ENCODE measurements at places on chromosomes 4 and X.

- DNase-seq = no peak
Observed at GRCh38 chrX:109812236-109812635, 79.2 kb upstream of the ACSL4 start.

DNA sequence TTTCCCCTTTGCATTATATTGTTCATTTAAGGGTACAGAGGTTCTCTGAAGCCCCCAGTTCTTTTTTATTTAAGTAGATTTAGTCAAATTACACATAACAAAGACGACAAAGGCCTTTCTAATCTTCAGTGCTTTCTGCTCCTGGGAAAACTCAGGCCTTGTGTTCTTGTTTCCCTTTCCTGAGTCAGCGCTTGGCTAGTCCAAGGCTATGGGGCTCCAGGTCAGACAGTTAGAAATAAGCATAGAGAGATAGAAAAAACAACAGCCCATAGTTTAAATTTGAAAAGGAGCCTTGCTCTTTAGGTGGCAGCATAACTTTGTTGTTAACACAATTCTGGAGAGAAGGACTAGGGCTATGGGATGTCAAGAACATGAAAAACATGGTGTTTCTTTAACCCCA, 97.3 kb downstream of the PPP1R2C start:
- no peak for DNase-seq

DNA sequence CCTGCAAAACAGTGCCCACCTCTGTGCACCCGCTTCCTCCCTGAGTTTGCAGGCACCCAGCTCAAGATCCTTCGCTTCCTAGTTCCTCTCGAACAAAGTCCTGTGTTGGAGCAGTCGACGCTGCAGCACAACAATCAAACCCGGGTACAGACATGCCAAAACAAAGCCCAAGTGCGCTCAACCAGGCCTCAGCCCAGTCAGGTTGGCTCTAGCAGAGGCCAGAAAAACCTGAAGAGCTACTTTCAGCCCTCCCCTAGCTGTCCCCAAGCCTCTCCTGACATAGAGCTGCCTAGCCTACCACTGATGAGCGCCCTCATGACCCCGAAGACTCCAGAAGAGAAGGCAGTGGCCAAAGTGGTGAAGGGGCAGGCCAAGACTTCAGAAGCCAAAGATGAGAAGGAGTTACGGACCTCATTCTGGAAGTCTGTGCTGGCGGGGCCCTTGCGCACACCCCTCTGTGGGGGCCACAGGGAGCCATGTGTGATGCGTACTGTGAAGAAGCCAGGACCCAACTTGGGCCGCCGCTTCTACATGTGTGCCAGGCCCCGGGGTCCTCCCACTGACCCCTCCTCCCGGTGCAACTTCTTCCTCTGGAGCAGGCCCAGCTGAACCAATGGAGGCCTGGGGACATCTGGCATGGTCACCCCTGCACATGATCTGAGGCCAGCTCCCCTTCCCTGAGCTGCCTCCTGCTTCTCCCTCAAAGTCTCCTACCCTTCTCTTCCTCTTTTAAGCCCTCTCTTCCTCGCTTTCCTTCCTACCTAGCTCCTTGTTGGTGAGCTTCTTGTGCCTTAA, 6.9 kb downstream of the APEX2 start:
- DNase-seq = no peak

GRCh38 chr4:74675673-74676279, 118.5 kb downstream of the BTC start:
- DNase-seq = no peak

- DNase-seq = no peak
Observed at GRCh38 chr4:26152056-26152455, 168.8 kb upstream of the RBPJ start.

DNA sequence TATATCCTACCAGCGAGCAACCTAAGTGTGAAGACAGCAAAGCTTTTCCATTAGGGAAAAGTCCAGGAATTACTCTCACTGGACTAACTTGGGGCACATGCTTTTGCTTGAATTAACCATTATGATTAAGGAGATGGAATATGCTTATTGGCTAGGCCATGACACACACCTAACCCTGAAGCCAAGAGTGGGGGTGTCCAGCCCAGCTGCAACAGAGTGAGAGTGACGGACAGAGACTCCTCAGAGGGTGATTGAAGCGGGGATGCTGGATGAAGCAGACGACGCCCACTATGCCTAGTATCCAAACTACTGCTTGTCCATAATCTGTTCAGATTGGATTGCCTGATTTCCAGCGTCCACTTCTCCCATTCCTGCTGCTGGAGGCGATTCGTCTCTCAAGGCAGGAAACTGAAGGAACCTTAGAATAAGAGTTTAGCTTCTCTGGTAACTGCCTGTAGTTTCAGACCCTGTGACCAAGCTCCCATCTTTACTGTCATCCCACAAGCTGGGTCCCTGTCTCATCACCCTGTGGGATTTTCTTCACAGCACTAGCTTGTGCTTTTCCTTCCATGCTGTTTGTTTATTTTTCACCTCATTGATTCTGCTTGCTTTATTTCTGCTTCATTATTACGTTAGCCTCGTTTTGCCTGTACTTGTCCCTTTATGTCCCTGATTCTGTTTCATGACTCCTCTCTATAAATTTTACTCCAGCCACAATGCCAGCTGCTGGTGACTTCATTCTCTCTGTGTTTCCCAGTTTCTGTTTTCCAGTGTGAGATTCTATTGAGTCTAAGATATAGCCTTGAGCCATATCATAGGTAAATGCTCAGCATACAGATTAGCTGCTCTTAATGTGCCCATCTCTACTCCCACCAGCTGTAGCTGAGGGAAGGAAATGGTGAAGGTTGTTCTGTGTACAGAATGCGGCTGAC, 19.0 kb downstream of the FAM47E start:
- DNase-seq = no peak

GRCh38 chr4:185529413-185529812, 5.9 kb downstream of the PDLIM3 start:
- DNase-seq = no peak

GRCh38 chr4:10192331-10192730, 75.7 kb upstream of the WDR1 start:
- DNase-seq = no peak

DNA sequence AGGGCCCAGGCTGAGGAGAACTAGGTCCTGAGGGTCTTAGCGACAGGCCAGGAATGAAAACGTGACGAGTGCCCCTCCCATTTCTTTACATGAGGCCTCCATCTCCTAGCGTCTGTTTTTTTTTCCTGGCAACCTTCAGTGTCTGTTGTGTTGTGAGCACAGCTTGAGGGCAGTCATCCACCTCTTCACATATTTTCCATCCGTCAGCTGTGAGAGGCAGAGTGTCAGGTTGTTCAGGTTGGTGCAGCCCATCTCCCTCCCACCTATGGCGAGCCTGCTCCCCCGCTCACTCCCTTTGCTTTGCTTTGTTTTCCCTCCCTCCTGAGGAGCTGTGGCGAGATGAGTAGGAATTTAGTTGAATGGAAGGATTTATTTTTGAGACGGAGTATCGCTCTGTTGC, 51.7 kb upstream of the CHRNA9 start:
- peak; percentile 19 for DNase-seq

GRCh38 chr4:56799161-56799759, 22.2 kb downstream of the SPINK2 start:
- DNase-seq = no peak

DNA sequence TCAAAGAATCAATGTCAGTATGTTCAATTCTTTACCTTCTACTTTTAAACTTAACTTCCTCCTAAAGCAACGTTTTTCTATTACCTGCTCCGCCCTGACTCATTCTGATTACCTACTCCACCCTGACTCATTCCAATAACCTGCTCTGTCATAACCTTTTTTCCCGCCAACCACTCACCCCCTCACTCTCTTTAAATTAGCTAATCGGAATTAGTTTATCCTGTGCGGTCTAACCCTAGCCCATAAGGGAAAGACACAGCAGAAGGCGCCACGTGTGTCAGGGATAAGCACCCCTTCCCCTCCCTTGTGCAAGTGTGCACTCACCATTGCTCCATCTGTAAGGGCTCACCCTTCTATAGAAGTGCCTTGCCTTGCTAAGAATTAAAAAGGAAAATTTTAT, 64.4 kb downstream of the EIF4E start:
- DNase-seq = no peak

DNA sequence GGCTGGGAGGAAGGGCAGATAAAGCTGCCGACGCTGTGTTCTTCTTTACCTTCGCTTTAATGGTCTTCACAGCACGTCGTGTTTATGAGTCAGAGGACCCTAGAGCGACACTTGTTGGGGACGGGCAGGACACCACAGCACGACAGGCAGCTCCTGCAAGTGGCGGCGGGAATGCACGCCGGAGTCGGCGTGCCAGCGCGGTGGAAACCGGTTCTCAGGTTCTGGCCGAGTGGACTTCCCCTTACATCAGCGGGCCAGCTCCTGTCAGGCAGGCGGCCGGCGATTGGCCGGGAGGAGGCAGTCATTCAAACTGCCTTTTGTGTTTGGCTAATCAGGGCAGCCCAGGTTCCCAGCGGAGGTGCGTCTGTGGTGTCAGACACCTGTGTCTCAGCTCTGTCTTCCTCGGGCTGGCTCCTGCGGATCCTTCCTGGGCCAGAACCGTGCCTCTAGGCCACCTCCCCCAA, 150.9 kb downstream of the SHROOM3 start:
- DNase-seq = peak; percentile 25

GRCh38 chrX:87621697-87622096, 104.1 kb downstream of the KLHL4 start:
- DNase-seq = no peak

DNA sequence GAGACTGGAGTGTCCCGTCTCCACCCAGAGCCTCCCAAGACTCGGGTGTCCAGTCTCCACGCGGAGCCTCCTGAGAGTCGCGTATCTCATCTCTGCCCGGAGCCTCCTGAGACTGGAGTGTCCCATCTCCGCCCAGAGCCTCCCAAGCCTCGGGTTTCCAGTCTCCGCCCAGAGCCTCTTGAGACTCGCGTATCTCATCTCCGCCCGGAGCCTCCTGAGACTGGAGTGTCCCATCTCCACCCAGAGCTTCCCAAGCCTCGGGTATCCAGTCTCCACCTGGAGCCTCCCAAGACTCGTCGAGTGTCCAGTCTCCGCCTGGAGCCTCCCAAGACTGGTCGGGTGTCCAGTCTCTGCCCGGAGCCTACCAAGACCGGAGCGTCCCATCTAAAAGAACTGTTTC, 2.3 kb downstream of the FAM47C start:
- DNase-seq = no peak

DNA sequence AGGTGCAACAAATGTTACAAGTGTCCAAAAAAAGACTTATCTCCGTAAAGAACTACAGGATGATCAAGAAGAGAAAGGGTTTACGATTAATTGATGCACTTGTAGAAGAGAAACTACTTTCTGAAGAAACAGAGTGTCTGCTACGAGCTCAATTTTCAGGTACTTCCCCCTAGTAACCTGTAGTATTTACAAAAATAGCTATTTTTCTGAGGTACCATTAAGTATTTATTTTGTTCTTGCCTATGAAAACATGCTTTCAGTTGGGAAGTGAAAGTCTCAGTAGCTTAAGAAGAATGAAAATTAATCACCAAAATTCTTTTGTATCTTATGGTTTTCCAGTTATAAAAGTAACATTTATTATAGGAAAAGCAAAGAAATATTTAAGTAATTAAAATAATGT, 5.9 kb downstream of the THAP9 start:
- DNase-seq = no peak

DNA sequence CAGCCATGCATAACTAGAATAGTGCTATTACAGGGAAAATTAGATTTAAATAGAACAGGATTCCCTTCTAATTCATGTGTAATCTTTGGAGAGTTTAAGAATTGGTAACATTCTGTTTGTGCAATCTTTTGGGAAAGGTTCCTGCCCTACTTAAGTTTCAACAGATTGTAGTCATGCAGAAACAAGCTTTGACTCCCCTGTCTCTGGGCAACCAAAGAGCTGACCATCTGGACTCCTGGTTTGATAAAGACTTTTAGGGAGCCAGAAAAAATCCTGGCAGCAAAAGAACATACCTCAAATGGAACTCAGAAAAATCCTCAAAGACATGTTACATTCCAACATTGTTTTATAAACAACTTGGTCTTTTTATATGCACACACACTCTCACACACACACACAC, 191.1 kb upstream of the NEIL3 start:
- no peak for DNase-seq

- no peak for DNase-seq
Observed at GRCh38 chr4:7647600-7648543, 213.1 kb upstream of the PSAPL1 start.

DNA sequence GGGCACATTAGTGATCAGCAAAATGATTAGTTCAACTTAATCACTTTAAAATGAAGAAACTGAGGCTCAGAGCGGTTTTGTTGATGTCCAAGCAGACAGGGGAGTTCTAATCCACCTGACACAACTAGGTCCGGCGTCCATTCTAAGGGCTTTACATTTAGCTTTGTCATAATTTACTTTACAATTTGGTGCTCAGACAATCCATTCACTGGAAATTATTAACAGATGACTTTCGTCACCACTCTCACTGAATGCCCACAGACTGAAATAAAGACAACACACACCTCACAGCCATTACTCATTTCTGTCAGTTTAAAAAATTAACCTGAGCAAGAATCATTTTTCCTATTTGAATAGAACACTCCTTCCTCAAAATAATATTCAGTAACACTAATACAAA, 10.8 kb downstream of the NR3C2 start:
- no peak for DNase-seq

GRCh38 chr4:105490523-105490922, 16.7 kb upstream of the PPA2 start:
- DNase-seq = no peak

DNA sequence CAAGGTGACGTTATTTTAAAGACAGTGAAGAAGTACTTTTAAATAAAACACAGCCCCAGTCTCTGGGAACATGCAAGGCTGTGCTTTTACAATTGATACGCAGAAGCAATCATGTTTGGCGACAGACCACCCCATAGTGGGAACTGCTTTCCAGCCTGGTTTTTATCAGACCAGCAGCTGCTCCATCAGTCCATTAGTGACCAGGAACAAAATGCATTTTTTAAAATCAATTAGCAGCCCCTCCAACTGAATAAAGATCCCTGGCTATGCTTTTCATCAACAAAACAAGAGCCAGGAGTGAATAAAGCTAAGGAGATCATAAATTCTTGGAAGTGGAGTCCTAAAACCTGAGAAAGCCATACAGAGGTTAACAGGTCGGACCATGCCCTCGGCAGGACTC, 153.0 kb upstream of the TENM3 start:
- no peak for DNase-seq

DNA sequence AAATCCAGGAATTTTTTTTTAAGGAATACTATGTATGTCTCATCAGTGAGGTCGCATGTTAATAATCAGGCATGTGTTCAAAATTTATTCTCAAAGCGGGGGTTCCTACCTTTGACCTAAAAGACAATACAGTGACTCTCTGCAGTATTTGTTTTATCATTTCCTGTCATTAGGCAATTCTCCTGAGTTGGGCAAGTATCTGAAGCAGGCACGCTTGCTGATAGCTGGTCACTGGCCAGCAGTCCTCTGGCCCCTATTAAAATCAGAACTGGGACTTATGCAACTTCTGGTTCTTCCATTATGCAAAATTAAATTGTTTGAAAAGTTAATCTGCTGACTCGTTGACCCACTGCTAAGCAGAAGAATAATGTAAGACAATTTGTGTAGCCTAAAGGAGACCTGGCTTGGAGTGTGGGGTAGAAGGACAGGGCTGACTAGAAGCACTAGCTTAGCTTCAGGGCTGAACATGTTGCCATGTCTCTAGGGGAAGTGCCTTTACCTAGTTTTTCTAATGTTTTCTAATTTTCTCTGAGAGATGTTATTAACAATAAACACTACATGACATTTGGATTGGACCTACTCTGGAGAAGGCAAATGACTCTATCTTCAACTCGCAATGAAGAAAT, 36.0 kb upstream of the GABRA2 start:
- DNase-seq = no peak

- no peak for DNase-seq
Observed at GRCh38 chr4:176927664-176928063, 134.9 kb upstream of the VEGFC start.

GRCh38 chr4:65805936-65806335, 135.6 kb upstream of the EPHA5 start:
- DNase-seq = no peak

- DNase-seq = no peak
Observed at GRCh38 chrX:19350941-19351384, 7.2 kb downstream of the PDHA1 start.

All from CD8-positive, alpha-beta T cell (primary cell).